ENCODE measurements at places on chromosomes 5 and 9.

GRCh38 chr9:125681086-125681622 lies 25.9 kb downstream of the MAPKAP1 start:
- no peak for DNase-seq

GRCh38 chr5:157745041-157745456 lies 1.5 kb downstream of the LSM11 start:
- no peak for DNase-seq

DNA sequence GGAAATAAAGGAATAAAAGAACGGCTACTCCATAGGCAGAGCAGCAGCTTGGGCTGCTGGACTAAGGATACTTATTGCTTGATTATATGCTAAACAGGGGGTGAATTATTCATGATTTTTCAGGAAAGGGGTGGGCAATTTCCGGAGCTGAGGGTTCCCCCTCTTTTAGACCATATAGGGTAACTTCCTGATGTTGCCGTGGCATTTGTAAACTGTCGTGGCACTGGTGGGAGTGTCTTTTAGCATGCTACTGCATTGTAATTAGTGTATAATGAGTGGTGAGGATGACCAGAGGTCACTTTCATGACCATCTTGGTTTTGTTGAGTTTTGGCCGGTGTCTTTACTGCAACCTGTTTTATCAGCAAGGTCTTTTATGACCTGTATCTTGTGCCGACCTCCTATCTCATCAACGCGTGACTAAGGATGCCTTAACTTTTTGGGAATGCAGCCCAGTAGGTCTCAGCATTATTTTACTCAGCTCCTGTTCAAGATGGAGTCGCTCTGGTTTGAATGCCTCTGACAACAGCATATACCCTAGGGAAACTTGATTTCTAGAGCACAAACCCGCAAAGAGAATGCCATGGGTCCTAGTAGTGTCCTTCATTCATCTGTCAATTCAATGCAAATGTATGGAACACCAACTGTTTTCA lies 47.8 kb upstream of the PWWP2A start:
- DNase-seq, result no peak

GRCh38 chr5:73751254-73751914 lies 125.4 kb downstream of the ARHGEF28 start:
- no peak for DNase-seq

DNA sequence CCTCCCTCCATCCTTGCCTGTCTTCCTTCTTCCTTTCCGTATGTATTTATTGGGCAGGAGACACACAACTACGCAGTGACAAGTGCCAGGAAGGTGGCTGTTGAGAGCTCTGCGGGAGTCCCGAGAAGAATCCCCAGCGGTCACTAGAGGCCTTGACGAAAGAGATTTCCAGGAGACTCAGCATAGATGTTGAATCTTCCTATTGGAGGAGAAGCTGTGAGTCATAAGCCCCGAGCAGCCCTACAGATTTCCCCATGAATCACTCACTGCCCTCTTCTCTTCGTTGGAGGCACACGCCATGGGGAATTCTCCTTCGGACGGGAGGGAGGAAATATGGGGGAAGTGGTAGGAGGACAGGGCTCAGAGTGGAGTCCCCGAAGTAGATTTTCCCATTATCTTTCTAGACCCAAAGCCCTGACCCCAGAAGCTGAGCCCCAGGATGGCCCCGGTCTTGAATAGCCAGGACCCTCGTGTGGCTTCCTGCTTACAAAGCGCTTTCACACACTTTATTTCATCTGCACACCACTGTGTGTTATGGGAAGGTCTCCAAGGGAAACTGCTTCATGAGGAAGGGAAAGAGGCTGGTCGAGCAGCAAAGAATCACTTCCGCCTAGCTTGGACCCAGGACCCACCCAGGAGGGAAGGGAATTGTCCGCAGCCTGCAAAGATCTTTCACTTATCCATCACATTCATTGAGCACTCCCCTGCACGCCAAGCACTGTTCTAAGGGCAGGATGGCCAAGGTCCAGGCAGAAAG lies 12.7 kb downstream of the DUSP1 start:
- DNase-seq, result no peak

GRCh38 chr5:77935506-77936364 lies 159.6 kb upstream of the TBCA start:
- DNase-seq, result no peak

DNA sequence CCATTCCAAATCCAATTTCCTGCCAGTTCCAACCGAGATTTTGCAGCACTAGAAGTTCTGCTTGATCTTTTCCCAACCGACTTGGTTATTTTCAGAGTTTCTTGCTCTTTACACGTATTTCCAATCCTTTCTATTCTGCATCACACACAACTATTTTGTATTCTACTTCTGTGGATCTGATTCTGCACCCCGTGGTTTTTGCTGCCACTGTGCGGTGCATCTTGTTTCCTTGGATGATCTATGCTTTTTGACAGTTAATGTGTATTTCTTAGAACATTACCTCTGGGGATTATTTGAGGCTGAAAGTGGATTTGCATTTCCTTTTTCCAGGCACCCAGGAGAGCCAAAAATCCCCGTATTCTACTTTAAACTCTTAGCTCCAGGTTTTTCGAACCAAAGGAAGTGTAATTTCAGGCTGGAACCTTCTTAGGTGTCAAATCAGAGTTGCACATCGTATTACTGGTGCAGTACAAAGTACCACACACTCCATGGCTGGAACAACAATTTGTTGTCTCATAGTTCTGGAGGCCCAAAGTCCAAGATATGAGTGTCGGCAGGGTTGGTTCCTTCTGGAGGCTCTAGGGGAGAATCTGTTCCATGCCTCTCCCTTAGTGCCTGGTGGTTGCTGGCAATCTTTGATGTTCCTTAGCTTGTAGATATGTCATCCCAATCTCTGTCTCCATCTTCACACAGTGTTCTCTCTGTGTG lies 14.7 kb upstream of the SARDH start:
- DNase-seq, result no peak

DNA sequence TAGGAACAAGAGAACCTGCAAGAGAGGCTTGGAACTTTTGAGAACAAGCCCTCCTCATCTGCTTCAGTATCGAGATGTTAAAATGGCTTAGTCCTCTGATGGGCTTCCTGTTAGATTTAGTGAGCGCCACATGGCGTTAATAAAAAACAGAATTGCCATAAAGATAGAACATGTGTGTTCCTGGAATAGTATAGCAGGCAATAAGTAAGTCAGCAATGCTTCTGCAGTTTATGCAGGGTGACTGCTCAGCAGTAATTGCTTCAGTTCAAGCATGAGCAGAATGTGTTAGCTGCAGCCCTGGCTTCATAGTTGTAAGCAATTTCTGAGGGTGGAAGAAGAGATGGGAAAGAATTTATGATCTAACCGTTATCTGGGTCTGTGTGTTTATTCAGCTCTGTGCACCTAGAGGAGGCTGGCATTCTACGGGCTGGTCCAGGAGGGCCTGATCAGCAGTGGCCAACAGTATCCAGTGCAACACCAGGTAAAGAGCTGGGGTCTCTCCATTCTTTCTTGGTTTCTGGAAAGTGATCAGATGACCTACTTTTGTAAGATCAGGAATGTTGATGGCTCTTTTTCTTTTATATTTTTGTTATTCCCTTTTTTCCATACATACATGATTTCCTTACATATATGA lies 15.9 kb downstream of the PCDHAC2 start:
- DNase-seq, result no peak

Data from C1 segment of cervical spinal cord (tissue), 14 donors.